Hypothalamus (tissue), 51 donors: ENCODE measurements at places on chromosomes 3 and 15.

DNA sequence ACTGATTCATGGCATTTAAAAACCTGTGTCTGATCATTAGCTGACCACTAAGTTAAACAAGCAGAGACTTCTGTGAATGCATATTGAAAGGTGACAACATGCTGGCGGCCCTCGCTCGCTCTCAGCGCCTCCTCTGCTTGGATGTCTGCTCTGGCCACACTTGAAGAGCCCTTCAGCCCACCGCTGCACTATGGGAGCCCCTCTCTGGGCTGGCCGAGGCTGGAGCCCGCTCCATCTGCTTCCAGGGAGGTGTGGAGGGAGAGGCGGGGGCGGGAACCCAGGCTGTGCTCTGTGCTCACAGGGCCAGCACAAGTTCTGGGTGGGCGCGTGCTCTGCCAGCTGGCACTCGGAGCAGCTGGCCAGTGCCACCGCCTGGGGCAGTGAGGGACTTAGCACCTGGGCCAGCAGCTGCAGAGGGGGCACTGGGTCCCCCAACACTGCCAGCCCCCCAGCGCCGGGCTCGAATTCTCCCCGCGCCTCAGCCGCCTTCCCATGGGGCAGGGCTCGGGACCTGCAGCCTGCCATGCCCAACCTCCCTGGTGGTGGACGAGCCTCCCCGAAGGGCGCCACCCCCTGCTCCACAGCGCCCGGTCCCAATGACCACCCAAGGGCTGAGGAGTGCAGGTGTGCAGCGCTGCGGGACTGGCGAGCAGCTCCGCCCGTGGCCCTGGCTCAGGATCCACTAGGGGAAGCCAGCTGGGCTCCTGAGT lies 252.4 kb downstream of the ZIC4 start:
- DNase-seq = no peak

DNA sequence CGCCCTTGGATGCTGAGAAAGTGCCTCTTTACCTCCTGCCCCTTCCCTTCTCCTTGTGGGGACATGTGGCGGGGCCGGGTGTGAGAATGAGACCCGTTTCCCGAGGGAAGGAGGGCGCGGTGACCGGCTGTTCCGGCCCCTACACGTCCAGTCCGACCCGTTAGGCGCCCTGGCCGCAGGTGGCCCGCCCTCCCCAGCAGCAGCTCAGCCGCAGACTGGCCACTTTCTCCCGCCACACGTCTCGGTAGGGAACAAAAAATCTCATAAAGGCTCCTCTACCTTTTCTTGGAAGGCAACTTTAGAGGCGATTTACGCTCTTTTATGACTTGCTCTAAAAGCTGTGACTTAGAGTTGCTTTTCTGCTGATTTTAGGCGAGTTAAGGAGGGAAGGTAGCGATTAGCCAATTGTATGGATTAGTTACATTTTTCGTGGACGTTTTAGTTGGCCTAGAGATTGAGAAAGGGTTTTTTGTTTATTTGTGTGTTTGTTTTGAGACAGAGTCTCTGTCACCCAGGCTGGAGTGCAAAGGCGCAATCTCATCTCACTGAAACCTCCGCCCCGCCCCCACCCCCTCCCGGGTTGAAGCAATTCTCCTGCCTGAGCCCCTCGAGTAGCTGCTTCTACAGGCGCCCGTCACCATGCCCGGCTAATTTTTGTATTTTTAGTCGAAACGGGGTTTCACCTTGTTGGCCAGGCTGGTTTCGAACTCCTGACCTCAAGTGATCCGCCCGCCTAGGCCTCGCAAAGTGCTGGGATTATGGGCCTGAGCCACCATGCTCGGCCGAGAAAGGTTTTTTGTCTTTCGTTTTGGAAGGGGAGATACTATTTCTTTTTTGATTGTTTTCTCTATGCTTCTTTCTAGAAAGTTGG lies 8.3 kb upstream of the PGPEP1L start:
- DNase-seq = no peak

GRCh38 chr3:20405744-20406143 lies 219.7 kb upstream of the SGO1 start:
- no peak for DNase-seq

DNA sequence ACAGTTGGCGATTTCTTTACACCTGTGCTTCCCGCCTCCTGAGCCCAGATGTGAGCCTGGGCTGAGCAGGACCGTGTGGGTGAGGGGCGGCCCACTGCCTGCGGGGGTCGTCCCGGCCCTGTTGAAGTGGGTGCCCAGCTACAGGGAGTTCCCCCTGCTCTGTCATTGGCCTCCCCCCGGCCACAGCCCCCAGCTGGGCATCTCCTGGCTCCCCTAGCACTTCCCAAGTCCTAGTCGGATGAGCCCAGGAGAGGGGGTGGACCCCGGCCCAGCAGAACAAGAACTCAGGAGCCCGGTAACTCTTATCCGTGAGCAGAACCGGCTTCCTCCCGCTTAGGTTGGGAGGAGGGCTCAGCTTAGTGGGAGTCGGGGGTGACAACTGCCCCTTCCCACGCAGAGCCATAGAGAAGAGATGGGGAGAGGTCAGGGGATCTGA lies 757 bp downstream of the PAQR5 start:
- DNase-seq = no peak

DNA sequence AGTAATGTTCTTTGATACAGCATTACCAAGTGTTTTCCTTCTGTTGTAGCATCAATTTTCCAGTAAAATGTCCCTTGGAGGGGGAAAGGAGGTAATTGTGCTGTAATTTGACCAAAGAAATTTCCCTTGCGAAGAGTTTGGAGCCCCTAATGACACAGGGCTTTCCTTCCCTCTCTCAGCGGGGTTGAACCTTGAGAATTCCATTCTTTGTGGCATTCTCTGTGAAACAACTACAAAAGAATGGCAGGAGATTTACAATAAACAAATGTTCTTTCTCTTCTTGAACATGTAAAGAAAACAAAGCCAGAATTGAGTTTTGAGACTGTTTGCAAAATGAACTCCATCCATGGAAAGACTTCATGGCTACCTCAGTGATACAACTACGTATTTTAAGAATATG lies 53.4 kb downstream of the SIDT1 start:
- DNase-seq = no peak

DNA sequence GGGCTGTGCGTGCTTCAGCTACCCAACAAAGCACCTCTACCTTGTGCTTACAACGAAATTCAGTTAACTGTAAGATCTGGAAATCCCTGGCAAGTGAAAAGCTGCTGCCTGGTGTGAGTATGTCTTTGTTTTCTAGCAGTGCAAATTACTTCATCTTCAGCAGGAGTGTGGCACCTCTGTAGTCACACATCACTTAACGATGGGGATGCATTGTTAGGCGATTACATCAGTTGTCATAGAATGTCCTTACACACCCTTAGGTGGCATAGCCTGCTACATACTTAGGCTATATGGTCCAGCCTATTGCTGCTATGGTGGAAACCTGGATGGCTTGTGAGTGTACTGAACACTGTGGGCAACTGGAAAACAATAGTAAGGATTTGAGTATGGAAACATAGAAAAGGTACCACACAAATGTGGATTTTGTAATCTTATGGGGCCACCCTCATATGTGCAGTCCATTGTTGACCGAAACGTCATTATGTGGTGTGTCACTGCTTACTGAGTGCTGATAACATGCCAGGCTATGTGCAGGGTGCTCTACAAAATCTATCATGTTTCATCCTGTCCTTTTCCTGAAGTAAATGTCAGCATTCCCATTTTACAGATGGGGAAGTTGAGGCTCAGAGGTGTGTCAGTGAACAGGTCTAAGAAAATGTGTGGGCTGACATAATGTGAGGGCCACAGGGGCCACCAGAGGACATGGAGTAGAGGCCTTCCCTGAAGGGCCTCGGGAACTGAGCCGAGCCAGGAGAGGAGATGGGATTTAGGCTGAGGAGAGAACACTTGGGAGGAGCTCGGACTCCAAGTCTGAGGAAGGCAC lies 173.5 kb downstream of the VGLL4 start:
- DNase-seq = no peak

- no peak for DNase-seq
These were observed 22.4 kb upstream of the RGMA start for GRCh38 chr15:93111451-93111850.

DNA sequence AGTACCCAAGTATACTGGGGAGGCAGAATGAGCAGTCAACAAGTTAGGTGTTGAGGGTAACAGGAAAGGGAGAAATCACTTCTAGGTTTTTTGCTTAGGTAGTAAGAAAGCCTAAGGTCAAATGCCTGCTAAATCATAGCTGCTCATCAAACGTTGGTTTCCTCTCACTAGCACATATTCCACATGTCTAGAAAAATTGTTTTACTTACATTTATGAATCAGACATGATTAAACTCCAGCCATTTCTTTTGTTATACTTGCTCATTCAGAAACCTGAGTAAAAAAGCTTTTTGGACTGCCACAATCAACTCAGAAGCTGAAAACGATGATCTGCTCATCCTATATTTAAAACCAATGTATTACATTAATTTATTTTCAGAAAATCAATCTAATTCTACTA lies 40.2 kb downstream of the SLC9A9 start:
- DNase-seq = no peak

DNA sequence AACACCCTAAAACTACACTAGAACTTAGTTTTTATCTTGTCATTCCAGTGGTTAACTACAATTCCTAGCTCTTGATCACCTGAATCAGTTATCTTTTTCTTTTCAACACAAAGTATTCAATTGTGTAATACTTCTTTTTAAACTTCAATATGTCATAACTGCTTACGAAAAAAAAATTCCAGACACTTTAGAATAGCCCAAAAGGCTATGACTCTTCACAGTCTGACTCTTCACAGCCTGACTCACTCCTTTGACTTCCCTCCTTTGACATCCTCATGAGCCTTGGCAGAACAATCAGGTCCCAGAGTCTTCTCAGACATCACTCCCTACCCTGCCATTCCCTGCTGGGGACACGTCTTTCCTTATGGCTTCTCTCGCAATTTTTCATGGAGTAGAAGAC lies 727.1 kb downstream of the ROBO1 start:
- DNase-seq = no peak

DNA sequence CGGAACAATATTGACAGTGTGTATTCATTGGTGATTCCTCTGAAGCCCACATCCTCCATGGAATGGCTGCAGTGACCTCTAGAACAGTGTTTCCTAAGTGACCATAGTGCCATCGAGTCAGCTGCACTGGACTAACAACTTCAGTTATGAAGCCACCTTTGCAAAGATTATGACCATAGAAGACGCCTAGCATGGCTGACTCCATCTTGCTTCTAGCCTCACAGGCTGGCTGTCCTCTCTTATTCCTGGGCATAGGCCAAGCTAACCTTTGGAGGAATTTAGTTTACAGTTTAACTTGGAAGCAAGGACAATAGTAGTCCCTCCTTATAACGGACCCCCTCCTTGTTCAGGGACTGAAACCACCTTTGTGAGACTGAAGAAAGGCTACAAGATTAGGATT lies 37.3 kb upstream of the OSBPL11 start:
- DNase-seq = no peak

DNA sequence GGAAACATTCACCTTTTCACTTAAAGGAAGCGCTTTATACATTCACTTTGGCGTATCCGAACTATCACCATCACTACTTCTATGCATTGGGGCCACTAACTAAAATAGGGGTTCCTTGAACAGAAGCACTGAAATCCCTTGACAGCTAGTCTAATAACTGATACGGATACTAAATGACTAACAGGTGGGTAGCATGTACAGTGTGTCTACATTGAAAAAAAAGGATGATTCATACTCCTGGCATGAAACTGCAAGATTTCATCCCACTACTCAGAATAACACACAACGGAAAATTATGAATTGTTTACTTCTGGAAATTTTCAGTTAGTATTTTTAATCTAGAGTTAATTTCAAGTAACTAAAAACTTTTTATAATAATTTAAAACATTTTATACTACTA lies 96.7 kb downstream of the SMARCC1 start:
- DNase-seq = no peak

DNA sequence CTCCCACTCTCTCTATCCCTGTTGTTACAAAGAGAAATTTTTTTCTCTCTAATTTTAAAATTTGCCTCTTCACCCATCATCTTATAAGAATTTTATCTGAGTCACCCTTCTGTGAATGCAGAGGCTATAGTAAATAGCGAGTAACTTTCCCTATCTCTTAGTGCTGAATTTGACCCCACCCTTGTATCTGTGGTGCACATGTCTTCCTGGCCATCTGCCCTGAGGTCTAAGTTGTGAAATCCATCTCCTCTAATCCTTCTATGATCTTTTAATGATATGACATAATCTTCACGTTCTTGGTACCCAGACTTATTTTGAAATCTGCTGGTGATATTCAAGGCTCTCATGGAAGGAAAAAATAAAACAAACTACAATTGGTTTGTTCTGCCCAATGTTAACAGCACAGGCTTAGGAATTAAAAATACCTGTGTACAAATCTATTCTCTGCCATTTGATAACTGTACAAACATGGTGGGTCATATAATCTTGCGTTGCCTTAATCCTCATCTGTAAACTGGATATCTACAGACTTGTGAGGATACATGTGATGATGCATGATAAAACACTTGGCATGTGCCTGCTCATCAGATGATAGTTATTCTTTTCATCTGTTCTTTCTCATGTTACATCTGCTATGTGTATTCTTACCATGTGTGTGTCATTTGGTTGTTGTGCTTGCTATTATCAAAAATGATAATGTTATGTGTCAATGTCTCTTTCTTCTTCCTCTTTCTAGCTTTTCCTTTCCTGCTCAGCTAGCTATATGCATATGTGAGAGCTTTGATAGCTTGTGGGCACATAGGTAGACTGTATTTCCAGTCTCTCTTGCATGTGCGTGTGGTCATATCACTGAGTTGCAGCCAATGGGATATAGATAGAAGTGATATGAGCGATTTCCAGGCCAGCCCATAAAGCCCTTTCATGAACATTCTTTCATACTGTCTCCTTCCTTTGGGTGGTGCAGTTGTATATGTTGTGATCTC lies 13.7 kb upstream of the CCR3 start:
- DNase-seq = no peak

- no peak for DNase-seq
These were observed 12.6 kb upstream of the LCTL start for GRCh38 chr15:66578286-66578875.

DNA sequence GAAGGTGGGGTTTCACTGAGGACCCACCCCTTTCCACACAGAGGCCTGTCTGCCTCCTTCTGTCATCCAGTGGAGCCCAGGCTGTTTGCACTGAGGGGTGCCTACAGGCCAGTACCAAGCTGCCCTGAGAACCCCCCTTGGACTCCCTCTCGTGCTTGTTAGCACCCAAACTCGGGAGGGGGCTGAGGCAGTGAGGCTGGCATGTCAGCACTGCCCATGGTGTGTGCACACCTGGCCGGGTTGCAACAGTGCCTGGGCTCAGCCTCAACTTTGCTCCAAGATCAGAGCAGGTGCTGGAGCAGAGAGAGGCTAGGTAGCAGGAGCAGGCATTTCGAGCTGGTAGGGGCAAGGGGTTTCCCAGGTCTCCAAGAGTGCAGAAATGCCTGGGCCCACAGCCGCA lies 90.0 kb downstream of the PIK3R4 start:
- no peak for DNase-seq

DNA sequence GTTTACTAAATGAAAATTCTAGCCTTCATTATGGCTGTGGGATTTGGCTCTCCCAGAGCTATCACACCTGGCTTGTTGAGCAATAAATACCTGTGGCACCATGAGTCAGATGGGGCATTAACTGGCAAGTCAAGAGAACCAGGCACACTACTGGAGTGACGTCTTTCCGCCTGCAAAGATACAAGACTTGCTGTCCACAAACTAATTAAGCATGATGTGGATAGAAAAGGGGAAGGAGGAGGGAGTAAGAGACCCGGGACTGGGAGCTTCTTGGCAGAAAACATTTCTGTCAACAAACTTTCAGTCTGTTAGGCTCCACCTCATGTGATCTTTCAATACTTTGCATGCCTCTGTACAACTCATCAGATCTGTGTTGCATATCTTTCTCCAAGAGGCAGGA lies 56.5 kb downstream of the CLDN1 start:
- DNase-seq = no peak

GRCh38 chr3:32910954-32911353 lies 40.5 kb upstream of the CCR4 start:
- no peak for DNase-seq

- DNase-seq = no peak
These were observed 10.0 kb downstream of the CCDC13 start for GRCh38 chr3:42763021-42763420.
